Stimulated activated CD4-positive, alpha-beta T cell treated with anti-CD3 and anti-CD28 coated beads, Interleukin-4, amount 100 ng/mL, for 48 hours (primary cell): ENCODE measurements at places on chromosomes 2 and 18.

GRCh38 chr2:191166111-191166755 is 15.4 kb upstream of the STAT4 start:
- no peak for DNase-seq

DNA sequence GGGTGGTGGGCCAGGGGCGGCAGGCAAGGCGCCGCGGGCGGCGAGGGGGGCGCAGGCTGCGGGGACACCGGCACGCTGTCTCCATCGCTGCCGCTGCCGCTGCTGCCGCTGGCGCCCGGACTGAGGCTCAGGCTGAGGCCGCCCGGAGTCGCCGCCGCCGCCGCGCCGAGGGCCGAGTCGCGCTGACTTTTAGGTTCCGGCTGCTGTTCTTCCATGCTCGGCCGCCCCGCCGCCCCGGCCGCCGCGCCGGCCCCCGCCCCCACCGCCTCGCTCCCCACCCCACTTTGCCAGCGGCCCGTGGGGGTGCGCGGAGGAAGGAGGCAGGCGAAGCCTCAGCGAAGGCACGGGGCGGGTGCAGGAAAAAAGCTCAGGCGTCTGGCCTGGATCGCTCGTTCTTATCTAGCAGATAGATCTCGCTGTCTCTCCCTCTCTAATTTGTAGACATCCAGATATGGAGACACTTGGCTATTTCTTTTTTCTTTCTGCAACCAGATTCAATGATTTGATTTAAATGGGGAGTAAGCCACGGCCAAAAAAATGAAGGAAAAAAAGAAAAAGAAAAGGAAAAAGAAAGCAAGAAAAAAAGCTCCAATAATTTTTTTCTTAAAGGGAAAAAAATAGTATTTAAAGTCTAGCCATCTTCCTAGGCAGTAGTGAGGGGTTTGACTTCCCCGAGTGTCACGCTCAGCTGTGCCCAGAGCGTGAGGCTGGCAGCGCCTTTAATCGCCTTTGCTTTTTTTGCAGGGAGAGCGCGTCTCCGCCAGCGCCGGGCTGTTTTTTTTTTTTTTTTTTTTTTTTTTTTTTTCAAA is at the start of gene EN1:
Gene EN1, minus strand, starts transcription at position 696 of the 809 bp plus-strand sequence. Its CDS starts 481 bp downstream, at position 215.
- no peak for DNase-seq

- DNase-seq = no peak
Measured at GRCh38 chr2:108304975-108305374, 16.3 kb downstream of the SULT1C2 start.

GRCh38 chr2:44975571-44976450 is 33.4 kb downstream of the SIX2 start:
- no peak for DNase-seq

DNA sequence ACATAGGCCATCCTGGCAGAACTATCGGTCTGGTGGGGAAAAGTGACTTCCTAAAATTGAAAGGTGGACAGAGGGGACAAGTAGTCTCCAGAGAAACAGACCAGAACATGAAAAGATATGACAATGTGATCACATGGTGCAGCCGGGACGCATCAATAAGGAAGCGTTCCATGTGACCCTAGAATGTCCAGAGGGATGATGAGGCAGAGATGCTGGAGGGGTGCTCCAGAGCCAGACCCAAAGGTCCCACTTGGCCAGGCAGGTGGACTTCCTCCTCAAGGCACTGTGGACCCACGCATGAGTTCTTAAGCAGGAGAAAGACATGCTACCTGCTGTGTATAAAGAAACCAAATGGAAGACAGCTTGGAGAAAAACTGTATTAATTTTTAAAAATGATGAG is 50.2 kb downstream of the CDH2 start:
- no peak for DNase-seq

DNA sequence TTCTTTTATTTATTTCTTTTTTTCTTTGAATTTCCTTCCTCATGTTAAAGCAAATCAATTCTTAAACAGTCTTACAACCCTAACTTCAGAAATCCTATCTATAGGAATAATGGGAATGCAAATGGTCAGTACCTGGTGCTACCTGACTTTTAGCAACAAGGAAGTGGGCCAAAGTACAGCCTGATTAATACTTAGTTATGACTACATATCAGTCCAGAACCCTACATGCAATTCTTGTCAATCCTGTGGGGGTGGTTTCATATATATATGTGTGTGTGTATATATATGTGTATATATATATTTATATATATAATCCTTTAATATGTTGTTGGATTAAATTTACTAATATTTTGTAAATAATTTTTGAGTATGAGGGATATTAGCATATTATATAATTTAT is 14.8 kb upstream of the TRAPPC8 start:
- DNase-seq = no peak

GRCh38 chr18:5150894-5151293 is 46.2 kb downstream of the AKAIN1 start:
- no peak for DNase-seq

- no peak for DNase-seq
Measured at GRCh38 chr18:60196836-60197606, 175.6 kb downstream of the MC4R start.

- no peak for DNase-seq
Measured at GRCh38 chr18:13294309-13294708, 75.7 kb downstream of the LDLRAD4 start.

GRCh38 chr2:112818094-112818902 is 18.3 kb downstream of the IL1B start:
- no peak for DNase-seq

- no peak for DNase-seq
Measured at GRCh38 chr18:477565-477964, 22.9 kb downstream of the COLEC12 start.

DNA sequence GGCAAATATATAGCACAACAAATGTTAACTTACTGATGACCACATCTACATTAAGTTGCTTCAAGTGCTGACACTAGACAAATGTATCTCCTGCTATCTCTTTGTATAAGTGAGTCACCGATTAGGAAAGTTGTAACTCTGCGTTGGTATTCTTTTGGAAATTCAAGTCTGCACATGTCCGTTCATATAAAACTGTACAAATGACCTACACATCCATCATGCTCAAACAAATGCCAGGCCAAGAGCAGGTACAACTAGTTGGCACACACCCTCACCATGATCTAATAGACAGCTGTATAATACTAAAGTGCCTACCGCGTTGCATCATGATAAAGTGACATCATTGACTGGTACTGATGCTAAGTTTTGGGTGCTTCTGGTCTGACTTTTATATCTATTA is 141.1 kb downstream of the RBMS1 start:
- DNase-seq = no peak

DNA sequence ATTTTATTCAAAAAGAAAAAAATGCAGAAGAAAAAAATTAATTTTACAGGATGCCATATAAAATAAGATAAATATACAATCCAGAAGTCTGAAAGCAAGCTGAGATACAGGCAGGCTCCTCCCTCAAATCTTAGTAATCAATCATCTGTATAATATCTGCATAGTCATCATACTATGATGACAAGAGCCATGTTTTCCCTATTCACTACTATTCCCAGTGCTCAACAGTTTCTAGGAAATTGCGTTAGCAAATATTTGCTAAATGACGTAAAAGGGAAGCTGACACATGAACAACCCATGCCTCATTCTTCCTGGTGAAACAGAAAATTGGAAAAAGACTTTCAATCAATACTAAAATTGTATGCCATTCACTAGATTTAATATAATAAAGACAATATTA is 793.2 kb downstream of the SUCLG1 start:
- no peak for DNase-seq

GRCh38 chr2:8445580-8445979 is 236.3 kb upstream of the ID2 start:
- no peak for DNase-seq

- no peak for DNase-seq
Measured at GRCh38 chr2:204257781-204258180, 287.5 kb upstream of the PARD3B start.

- DNase-seq = no peak
Measured at GRCh38 chr2:153196378-153197058, 282.0 kb downstream of the RPRM start.

DNA sequence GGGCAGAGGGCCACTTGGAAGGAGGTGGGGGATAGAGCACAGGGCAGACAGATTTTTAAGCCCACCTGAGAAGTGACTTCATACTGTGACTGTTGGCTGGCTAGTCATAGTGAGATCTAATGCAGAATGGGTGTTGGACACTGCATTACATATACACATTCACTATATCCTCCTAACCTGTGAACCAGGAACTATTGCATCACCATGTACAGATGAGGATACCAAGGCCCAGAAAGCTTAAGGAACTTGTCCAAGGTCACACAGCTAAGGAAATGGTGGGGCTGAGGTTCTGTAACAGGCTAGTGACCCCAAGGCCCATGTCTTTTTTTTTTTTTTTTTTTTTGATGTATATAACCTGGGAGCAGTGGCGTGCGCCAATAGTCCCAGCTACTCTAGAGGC is 49.6 kb upstream of the SPRED2 start:
- DNase-seq = no peak

GRCh38 chr18:3886575-3887322 is 436.8 kb downstream of the TGIF1 start:
- no peak for DNase-seq

GRCh38 chr2:227789803-227790202 is 23.8 kb upstream of the CCL20 start:
- DNase-seq = no peak

- no peak for DNase-seq
Measured at GRCh38 chr2:156852681-156853080, 404.8 kb upstream of the GALNT5 start.

DNA sequence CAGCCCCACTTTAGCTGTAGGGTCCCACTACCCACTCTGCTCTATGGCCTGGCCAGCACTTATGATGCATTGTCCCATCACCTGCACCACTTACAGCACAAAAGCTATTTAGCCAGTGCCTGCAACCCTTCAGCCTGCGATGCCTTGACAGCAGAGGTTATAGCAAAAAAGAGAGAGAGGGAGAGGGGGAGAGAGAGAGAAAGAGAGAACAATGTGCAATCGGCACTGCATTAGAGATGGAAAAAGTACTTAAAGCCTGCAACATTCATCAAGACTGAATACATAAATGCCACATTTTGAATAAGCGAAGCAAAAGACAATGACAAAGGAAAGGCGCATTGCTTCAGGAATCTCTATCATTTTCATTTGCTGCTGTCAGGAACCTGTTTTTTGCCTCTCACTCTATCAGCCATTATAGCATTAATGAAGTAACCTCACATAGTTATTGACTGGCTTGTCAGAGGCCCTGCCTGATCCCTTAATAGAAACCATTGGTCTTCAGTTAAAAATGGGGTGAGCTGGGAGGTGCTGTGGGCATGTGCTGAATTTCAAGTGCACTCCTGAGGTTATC is 833.1 kb downstream of the BCL11A start:
- DNase-seq = no peak

- no peak for DNase-seq
Measured at GRCh38 chr2:182667315-182667695, 48.8 kb upstream of the DNAJC10 start.

- DNase-seq = no peak
Measured at GRCh38 chr2:134392442-134393074, 138.7 kb downstream of the MGAT5 start.

GRCh38 chr18:68507781-68508180 is 207.1 kb downstream of the TMX3 start:
- DNase-seq = no peak

DNA sequence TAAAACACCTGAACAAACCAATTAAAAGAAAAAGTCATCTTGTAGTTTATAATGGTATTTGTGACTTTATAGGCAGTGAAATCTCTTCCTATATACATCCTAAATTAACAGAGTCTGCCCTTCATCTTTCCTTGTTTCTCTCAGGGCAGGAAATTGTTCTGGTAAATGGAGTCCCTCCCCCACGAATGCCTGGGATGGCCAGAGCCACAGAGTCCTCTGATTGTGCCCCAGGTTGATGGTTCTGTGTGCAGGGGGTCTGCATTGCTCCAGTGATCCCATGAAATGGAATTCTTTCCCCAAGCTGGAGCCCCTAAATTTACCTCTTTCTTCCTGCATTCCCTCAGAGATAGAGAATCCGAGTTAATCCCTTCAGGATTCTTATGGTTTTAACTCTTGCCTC is 155.5 kb downstream of the MTX2 start:
- no peak for DNase-seq
